ENCODE measurements at places on chromosomes 6 and 20. TPM values are rescaled to one million over a fixed set of nuclear protein-coding genes. Genes with fewer than 3 reads are reported as not detected.

The PTK6 gene
- total RNA-seq, result 72.4 TPM

The EFCAB8 gene
- total RNA-seq, result not detected

The UBD gene
- not detected for total RNA-seq

The EYS gene
- 0.04 TPM for total RNA-seq

The ARID1B gene
- 132 TPM for total RNA-seq

The TSPO2 gene
- not detected for total RNA-seq

The EPHA7 gene
- total RNA-seq, result 1.0 TPM

The LY6G6D gene
- 9.5 TPM for total RNA-seq

The TP53INP2 gene
- 6.6 TPM for total RNA-seq

The SLC17A9 gene
- total RNA-seq, result 0.46 TPM

The TPX2 gene
- total RNA-seq, result 5.9 TPM

The PAK5 gene
- total RNA-seq, result 0.46 TPM

The MEI4 gene
- total RNA-seq, result not detected

The GABRR2 gene
- not detected for total RNA-seq

The BMP5 gene
- total RNA-seq, result 0.10 TPM

The KHDRBS2 gene
- total RNA-seq, result not detected

The ADISSP gene
- 13.6 TPM for total RNA-seq

The BRPF3 gene
- 21.9 TPM for total RNA-seq

The HMGCLL1 gene
- not detected for total RNA-seq

The ENPP3 gene
- 0.76 TPM for total RNA-seq

The GSTA1 gene
- total RNA-seq, result not detected

The TMEM217 gene
- 2.3 TPM for total RNA-seq

The GLP1R gene
- not detected for total RNA-seq

The GINS1 gene
- 0.63 TPM for total RNA-seq

The LHFPL5 gene
- not detected for total RNA-seq
